ENCODE measurements at places on chromosomes 12 and 14.

GRCh38 chr14:105409364-105409763, 10.3 kb upstream of the MTA1 start:
- no peak for DNase-seq

- no peak for DNase-seq
These were observed 9.7 kb upstream of the CRY1 start for GRCh38 chr12:107103097-107103496.

DNA sequence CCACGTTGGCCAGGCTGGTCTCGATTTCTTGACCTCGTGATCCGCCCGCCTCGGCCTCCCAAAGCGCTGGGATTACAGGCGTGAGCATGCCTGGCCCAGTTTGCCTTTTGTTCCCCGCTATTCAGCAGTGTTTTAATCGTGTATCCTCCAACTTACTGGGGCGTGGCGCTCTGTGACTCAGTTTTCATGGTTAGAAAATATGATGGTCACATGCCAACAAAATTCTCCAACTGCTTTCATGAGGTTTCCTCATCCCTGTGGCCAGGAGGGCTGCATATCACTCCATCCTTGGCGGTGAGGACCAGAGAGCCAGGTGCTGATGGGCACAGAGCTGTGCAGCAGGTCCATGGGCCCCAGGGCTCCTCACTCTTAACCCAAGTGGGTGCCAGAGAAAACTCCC, 33.0 kb upstream of the PRMT8 start:
- DNase-seq: no peak

DNA sequence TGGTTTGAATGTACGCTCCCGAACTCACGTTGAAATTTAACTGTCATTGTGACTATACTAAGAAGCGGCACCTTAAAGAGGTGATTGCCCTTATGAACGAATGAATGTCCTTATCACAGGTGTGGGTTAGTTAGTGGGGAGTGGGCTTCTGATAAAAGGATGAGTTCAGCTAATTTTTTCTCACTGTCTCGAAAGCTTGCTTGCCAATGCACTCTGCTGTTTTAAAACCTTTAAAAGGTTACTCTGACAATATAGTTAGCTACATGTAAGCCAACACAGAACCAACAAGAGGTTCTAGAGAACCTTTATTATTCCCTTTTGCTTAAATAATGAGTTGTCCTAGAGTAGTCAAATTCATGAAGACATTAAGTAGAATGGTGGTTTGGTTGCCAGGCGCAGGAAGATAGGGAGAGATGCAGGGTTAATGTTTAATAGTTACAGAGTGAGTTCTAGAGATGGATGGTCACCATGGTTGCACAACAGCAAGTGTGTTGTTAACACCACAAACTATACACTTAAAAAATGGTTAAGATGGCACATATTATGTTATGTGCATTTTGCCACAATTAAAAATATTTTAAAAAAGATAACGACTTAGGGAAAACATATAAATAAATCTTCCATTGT, 26.3 kb downstream of the RTN1 start:
- DNase-seq: no peak

GRCh38 chr12:54933376-54933775, 51.2 kb downstream of the TESPA1 start:
- DNase-seq: no peak

- no peak for DNase-seq
These were observed 2.2 kb upstream of the YAF2 start for GRCh38 chr12:42240131-42240750.

DNA sequence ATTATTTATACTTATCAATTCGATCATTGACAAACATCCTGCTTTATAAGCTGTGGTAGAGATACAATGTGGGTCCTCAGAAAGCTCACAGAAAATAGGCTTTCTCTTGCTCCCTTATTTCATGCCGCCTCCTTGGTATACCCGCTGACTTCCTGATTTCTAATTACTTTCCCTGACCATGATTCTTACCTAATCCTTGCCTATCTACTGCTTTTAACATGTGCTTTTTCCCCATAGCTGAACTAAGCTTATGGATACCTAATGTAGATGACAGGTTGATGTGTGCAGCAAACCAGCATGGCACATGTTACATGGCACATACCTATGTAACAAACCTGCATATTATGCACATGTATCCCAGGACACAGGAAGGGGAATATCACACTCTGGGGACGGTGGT, 65.1 kb downstream of the ITPR2 start:
- no peak for DNase-seq

- no peak for DNase-seq
These were observed 411.1 kb downstream of the SYT1 start for GRCh38 chr12:79275631-79276030.

DNA sequence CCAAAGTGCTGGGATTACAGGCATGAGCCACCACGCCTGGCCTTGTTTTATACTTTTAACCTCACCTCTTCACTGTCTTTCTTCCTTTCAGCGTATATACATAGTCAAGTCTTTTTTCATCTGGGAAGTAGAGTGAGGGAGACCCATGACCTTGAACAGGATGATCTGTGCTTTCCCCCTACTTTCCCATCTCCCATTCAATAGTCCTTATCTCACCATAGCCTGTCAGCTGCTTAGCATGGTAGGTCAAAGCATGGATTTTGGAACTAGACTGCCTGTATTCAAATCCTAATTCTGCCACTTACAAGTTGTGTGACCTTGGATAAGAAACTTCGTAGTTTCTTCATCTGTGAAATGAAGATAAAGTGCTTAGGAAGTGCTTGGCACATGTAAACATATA, 96.4 kb upstream of the MON2 start:
- DNase-seq: no peak

GRCh38 chr12:93378998-93379325, 1.2 kb downstream of the NUDT4 start:
- no peak for DNase-seq

DNA sequence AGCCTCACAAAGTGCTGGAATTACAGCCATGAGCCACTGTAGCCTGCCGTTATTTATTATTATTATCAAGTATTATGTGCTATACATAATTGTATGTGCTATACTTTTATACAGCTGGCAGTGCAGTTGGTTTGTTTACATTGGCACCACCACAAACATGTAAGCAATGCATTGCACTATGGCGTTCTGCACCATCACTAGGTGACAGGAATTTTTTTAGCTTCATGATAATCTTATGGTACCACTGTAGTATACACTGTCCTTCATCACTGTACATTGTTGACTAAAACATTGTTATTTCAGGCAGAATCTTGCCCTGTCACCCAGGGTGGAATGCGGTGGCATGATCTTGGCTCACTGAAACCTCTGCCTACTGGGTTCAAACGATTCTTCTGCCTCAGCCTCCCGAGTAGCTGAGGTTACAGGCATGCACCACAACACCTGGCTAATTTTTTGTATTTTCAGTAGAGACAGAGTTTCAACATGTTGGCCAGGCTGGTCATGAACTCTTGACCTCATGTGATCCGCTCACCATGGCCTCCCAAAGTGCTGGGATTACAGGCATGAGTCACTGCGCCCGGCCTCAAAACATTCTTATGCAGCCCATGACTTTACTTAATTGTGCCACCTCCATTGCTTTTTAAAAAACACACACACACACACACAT, 17.1 kb downstream of the MRPL42 start:
- no peak for DNase-seq

GRCh38 chr12:110739894-110740293, 2.8 kb downstream of the PPP1CC start:
- DNase-seq: no peak

DNA sequence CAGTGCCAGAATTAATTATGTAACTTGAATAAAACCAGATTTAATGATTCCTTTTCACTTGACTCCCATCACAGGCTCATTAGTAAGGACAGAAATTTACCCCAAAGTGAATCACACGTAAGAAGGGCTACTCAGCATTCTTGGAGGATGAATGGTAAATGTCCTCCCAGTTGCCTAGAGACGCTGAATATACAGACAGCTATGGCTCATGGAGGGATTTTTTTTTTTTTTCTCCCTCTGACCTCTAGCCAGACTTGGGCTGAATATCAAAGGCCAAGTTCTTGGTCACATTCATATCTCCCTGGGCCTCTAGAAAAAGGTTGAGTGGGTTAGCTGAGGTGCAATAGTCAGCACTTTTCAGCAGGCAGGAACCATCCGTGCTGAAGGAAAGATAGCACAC, 77.5 kb downstream of the PHLDA1 start:
- DNase-seq: no peak

DNA sequence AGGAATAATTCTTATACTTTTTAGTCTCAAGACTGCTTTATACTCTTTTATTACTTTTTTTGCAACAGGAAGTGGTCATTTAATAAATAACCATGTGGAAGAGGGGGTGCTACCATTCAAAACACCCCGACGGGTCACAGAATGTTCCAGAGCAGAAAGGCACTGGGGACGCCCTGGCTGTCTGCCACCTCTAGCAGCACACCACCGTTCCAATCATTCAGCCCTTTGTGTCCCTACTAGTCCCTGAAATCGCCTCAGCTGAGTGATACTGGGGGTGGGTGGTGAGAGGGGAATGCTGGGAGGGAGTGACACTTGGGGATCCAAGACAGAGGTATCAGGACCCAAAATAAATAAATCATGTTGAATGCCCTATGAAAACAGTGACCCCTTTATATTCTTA, 52.4 kb downstream of the MON2 start:
- DNase-seq: no peak

- no peak for DNase-seq
These were observed 151.2 kb downstream of the AKAP6 start for GRCh38 chr14:32480337-32480736.

DNA sequence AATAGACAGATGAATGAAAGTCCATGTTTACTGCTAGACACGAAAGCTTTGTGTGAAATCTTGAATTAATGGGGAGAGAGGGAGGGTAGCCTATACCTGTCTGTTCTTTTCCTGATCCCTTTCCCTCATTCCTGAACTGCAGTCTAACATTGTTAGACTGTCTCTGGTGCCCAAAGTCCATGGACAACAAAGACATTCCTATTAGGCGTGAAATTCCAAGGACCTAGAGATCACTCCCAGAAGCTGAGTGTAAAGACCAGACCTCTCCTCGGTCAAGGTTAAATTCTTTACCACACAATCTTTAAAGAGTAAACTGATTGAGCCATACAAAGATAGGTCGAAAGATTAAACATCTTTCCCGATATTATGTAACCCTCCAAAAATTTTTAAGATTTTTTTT, 270.7 kb upstream of the GARIN2 start:
- DNase-seq: no peak

DNA sequence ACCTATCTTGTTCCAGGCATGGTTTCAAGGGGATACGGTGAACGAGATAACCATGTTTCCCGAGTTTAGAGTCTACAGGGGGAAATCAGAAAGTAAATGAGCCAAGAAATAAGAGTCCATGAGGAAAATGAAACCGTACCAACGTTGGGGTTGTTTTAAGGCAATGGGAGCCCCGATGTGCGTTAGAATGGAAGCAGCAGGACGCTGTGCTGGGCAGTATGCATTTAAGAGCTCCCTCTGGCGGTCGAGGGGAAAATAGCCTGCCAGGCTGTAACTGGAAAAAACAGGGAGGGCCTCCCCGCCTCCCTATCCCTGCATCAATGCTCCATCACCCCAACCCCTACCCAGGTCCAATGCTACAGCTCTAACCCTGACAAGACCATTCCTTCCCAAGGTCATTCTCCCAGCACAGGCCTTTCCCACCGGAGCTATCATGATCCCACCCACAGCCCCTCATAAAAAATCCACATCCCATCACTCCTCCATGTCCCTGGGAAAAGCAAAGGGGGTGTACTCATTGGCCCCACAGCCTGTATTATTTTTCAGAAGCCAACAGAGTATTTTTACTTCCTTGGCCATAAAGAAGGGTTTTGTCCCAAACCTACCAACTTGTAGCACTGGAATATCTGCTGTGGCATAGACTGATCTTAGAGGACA, 226.3 kb upstream of the NOS1 start:
- DNase-seq: no peak

GRCh38 chr14:99941211-99941610, 124.0 kb upstream of the EVL start:
- no peak for DNase-seq
